Umbilical cord (tissue), 2 donors: ENCODE measurements at places on chromosomes 4 and X.

GRCh38 chr4:184099535-184099966, 118.1 kb downstream of the ENPP6 start:
- peak; percentile 73 for DNase-seq

DNA sequence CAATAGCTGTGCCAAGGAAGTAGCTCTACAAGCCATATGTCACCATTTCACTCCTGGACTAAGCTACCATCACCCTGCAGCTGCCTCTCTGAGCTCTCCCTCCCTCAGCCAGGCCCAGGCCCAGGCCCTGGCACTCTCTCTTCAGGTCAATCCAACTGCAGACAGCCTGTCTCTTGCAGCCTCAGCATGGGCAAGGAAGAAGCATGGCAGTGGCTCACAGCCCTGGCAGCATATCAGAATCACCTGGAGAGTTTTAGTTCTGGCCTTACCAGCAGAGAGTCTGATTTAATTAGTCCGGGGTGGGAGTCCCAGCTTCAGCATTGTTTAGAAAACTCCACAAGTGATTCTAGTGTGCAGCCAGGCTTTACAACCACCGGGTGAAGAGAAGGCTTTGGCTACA, 31.5 kb downstream of the NALF2 start:
- DNase-seq, result no peak

DNA sequence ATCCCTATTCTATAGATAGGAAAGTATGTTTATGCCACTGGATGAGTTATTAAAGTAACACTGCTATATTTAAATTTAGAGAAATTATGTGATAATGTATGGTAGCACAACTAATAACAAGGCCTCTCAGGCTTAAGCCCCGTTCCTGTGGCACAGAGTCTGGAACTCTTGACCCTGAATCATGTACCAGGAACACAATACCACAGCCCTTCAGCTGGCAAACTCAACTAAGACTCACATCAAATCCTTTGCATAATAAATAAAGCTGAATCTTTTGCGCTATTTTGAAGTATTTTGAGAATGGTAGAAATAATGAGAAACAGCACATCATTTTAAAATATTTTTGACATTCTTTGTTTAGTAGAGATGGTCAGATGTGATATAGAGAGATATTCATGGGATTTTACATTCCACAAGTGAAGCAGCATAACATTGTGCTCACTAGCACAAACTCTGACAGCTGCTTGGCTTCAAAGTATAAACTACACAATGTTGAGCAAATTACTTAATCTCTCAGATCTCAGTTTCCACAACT, 478.4 kb upstream of the FAM241A start:
- no peak for DNase-seq

GRCh38 chr4:10055871-10056270, 34.6 kb upstream of the SLC2A9 start:
- no peak for DNase-seq

- peak; percentile 29 for DNase-seq
Observed at GRCh38 chr4:113977526-113977855, 2.0 kb downstream of the ARSJ start.

- DNase-seq, result no peak
Observed at GRCh38 chr4:171235521-171235920, 577.7 kb upstream of the GALNTL6 start.

DNA sequence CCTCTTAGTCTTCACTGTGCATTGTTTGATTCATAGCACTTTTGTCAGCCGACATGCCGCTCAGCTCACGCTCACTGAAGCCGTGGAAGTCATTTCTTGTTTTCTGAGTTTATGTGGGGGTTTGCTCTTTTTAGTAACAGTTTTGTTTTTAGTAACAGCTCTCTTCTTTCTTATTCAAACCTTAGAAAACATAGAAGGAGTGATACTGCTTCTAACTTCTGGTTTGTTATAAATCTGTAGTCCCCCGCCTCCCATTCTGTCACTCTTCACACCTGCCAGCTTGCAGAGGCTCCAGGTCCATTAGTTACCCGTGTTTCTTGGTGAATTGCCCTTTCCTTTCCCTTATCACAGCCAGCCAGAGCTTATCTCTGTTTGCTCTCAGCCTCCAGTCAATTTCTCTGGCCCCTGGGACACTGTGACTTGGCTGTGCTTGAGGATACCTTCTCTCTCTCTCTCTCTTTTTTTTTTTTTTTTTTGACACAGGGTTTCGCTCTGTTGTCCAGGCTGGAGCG, 50.5 kb downstream of the GRK4 start:
- no peak for DNase-seq

DNA sequence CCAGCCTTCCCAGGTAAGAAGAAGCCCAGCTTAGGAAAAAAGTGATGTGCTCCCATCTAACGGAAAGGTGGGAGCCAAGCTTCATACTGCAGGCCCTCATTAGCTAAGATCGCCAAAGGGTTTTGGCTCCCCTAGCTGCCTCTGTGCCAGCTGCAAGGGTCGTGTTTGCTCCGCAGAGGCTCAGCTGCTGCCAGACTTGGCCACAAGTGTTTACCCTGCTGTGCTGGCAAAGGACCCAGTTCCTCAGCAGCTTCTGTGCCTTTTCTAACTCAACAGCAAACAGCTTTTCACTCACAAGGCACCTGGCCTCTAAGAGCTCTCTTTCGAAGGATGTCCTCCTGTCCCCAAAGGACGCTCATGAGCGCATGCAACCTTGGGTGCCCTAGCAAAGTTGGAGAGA, 12.2 kb upstream of the VMA21 start:
- no peak for DNase-seq

GRCh38 chr4:8740666-8741395, 130.8 kb downstream of the HMX1 start:
- DNase-seq, result no peak

GRCh38 chr4:174357321-174357720, 73.6 kb downstream of the CEP44 start:
- DNase-seq, result no peak

DNA sequence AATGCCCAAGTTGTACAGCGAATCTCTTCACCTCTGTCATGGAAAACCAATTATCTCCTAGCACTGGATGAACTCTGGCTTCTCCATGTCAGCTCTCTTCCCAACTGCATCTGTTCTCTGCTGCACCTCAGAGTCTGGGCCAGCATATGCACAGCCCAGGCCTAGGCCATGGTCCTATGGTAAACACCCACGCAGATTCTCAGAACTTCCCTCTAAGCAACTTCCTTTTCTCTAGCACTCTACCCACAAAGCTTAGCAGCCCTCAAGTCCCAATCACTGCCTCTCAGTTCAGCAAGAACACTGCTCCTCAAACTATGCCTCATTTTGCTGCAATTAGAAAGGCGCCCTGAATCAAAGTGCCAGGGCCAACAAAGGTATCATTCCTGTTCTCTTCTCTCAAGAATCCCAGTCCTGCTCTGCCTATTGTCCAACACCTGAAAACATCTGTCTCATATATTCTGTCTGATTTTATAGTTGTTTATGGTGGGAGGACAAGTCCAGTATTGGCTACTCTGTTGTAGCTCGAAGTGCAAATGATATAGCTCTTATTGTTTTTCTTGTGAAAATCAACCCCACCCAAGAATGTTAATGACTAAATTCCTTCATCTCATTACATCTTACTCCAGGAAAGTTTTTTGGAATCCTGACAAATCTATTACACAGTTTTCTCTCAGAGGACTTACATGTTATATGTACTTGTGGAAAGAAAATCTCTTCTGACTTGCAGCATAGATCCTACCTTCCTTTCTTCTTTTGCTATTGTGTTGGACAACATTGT, 85.4 kb downstream of the DCHS2 start:
- no peak for DNase-seq

- DNase-seq, result no peak
Observed at GRCh38 chr4:70570796-70571195, 21.3 kb upstream of the AMBN start.
